HEK293T (cell line): ENCODE measurements at places on chromosomes 3 and 15.

DNA sequence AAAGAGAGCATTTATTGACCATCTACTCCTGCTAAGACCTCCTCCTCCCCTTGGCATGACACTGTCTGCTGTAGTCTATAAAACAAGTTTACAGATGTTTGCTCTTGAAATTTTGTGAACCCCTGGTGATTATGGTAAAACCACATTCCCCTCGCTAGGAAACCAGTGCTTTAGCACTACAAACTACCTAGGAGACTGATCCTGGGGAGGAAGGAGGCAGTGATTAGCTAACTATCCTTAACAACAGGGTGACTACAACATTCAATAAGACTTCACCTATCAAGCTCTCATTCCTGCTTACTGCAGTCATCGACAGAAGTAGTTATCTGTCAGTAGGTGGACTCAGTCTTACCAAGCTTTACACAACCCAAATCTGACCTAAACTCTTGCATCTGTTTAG, 371.3 kb downstream of the TUSC7 start:
- no peak for DNase-seq

- DNase-seq = peak; percentile 53
Measured at GRCh38 chr15:48645558-48646330, at the start of gene FBN1. TSS of gene FBN1 (minus strand) at chr15:48645709. CDS start at chr15:48644769, 940 bp downstream.

DNA sequence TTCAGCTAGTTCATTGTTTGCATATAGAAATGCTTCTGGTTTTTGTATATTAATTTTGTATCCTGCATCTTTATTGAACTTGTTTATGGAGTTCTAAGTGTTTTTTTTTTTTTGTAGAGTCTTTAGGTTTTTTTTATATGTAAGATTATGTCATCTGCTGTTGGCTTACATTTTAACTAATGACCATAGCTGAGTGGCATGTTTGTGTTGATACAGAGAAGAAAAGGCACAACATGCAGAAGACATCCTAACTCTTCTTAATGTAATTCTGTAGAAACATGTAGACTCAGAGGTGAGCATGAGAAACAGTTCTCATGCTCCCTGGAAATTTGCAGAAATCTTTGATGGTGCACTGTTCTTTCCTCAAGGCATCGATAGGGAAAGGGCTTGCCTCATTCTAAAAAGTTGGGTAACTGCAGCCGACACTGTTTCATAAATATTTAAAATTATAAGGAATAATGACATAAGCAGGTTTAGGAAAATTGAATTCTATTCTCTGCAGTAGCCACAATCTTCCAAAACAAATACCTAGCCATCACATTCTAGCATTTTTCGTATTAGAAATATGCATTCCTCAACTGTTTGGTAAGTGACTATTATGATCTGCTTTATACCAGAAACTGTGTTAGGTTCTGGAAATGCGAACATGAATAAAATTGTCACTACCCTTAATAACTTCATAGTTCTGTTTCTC, 499.6 kb upstream of the KCNMB2 start:
- no peak for DNase-seq

DNA sequence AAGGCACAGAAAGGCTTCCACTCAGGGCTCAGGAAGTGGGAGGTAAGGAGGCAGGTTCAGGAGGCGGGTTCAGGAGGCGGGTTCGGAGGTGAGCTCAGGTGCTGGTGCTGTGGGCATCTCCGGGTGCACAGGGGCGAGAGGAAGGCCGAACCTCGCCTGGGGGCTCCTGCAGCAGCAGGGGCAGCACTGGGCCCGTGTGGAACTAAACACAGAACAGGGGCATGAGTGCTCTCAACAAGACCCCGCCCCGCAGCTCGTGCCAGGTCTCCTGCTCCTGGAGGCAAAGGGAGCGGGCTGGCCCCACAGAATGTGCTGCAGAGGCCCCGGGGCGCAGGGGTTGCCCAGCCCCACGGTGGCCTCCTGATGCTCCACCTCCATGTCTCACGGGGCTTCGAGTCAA, 13.7 kb downstream of the ZDHHC19 start:
- no peak for DNase-seq

GRCh38 chr3:126538316-126538715, 14.4 kb downstream of the CHST13 start:
- no peak for DNase-seq

GRCh38 chr3:122312826-122313225, 12.2 kb upstream of the CSTA start:
- no peak for DNase-seq

GRCh38 chr3:46662771-46663551, 30.5 kb downstream of the ALS2CL start:
- DNase-seq = no peak

GRCh38 chr3:153232851-153233271, 70.8 kb downstream of the RAP2B start:
- no peak for DNase-seq

DNA sequence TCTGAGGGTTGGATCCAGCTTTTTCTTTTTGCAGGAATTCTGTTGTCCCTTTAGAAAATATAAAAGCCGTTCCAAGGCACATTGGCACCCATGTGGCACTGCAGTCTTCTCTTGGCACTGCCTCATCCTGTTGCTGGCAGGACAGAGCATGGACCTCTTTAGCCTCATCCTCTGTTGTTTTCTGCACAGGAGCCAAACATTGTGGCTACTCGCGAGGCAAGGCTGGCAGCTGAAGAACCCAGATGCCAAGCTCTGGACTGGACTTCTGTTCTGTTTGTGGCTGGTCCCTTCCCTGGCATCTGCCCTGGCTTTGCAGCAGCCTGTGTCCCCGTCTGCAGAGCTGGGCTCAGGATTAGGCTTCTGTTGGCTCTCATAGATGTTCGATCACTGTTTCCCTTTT, 224.7 kb upstream of the TBC1D5 start:
- no peak for DNase-seq

- DNase-seq = no peak
Measured at GRCh38 chr3:34382859-34383258, 584.4 kb downstream of the PDCD6IP start.

- no peak for DNase-seq
Measured at GRCh38 chr3:19392150-19392549, 243.8 kb downstream of the KCNH8 start.

DNA sequence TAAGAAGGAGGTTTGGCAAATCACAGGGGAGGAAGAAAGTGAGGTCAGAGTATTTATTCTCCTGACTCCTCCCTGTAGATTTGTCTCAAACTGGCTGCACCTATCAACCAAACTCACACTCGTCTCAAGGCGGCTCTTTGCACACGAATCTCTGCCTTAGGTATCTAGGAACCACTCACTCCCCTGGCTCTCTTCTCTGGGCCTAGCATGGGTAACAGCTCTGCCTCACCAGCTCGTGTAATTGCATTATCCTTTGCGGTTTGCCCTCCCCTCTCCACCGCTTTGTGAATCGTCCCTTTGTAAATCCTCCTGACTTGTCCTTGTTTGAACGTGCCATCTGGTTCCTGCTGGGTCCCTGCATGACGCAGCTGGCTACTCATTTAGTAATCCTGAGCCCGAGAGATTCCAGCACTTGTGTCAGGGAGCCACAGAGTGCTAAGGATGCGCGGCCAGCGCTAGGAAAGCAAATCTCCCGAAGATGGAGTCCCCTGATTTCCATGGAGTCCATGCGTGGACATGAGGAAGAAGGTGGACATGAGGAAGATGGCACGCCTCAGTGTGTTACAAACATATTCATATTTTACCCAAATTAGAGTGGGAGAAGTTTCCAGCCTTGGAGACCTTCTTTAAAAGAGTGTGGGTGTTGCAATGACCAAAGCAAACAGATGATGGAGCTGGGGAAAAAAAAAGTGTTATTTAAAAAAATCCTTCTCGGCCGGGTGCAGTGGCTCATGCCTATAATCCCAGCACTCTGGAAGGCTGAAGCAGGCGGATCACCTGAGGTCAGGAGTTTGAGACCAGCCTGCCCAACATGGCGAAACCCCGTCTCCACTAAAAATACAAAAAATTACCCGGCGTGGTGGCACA, 26.7 kb downstream of the NRROS start:
- no peak for DNase-seq

- DNase-seq = no peak
Measured at GRCh38 chr15:98143116-98143515, 182.6 kb downstream of the ARRDC4 start.

DNA sequence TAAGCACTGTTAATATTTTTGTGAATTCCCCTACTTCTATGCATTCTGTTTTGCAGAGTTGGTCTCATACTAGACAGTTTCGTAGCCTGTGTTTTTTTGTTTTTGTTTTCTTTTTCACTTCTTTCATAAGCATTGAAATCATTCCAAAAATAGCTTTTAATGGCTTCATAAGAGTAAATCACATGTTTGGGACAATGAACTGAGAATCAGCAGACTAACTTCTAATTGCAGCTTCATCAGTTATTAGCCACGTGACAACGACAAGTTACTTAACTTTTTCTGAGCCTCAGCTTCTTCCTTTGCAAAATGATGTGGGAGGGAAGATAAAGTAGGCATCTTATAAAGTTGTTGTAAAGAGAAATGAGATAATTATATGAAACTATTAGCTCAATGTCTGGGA, 124.8 kb downstream of the LIPC start:
- no peak for DNase-seq

DNA sequence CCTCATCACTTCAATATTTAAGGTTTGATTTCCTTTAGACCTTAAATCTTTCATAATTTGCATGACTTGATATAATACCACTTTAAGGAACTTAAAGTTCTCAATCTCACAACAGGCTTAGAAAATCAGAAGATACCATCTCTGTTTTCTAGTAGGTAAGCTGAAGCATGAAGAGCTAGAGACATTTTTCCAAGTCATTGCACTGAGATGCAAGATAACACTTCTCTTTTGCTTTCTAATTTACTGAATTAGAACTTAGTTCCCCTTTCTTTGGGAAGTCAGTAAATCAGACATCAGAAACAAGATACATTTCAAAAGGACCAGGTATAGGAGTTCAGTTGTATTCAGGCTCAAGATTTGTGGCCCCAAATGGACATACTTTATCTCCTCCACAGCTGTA, 79.7 kb downstream of the DZIP3 start:
- DNase-seq = no peak

DNA sequence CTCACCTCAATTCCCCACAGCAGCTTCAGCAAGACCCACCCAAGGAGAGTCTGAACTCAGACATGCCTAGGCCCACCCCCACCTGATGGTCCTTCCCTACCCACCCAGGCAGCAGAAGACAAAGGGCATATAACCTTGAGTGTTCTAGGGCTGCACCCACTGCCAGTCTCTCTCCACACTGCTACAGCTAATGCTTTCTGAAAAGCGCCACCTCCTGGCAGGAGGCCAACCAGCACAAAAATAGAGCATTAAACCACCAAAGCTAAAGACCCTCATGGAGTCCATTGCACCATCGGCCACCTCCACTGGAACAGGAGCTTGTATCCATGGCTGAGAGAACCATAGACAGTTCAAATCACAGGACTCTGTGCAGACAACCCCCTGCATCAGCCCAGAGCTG, 11.3 kb upstream of the RPL39L start:
- no peak for DNase-seq

- DNase-seq = peak; percentile 5
Measured at GRCh38 chr15:27587810-27588209, 511.3 kb downstream of the OCA2 start.

- no peak for DNase-seq
Measured at GRCh38 chr15:77480859-77481633, 60.4 kb downstream of the HMG20A start.

DNA sequence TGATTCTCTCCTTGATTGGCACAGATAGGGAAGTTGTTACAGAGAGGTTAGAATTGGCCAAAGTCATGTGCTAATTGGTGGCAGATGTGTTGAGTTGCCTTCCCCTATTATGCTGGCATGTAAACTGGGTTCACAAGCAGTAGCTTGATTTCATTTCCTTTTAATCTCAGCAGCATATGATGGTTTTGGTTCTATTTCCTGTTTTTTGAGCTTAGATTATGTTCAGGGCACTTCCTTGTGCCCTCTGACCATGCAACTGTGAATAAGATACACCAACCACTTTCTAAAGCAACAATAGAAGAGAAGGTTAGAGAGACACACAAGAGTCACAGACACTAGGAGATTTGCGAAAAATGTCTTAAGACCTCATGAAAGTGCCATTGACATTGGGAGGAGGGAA, 16.5 kb downstream of the HPS3 start:
- DNase-seq = no peak

GRCh38 chr3:175357758-175358157, 498.6 kb downstream of the NAALADL2 start:
- no peak for DNase-seq

DNA sequence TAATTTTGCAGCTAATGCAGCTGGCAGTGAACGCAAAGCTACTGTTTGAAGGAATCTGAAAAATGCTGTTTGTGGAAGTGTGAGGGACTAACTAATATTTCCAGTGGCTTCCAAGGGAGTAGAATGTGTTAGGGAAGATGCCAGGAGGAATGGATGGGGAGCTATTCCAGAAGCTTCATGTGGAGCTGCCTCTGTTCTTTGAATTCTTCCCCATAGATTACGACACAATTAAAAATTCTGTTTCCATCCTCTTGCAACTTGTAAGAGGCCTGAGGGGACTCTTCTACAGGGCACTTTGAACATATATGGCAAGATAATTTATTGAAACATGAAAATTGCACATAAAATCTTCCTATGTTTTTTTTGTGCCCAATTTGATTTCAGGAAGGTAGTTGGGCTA, 74.3 kb upstream of the CTXND1 start:
- no peak for DNase-seq

DNA sequence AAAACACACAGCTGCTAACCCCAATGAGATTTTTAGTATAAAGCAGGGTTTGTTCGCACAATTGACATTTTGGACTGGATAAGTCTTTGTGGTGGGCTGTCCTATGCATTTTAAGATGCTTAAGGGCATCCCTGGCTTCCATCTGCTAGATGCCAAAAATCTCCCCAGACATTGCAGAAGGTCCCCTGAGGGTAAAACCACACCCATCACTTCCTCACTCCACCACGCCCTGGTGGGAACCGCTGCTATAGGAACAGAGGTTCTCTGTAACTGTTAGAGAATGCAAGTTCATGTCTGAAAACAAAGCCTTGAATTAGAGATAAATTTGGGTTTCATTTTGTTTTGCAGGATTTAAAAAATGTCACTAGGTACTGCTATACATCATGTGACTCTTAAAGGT, 67.7 kb downstream of the ARHGEF26 start:
- peak; percentile 25 for DNase-seq

DNA sequence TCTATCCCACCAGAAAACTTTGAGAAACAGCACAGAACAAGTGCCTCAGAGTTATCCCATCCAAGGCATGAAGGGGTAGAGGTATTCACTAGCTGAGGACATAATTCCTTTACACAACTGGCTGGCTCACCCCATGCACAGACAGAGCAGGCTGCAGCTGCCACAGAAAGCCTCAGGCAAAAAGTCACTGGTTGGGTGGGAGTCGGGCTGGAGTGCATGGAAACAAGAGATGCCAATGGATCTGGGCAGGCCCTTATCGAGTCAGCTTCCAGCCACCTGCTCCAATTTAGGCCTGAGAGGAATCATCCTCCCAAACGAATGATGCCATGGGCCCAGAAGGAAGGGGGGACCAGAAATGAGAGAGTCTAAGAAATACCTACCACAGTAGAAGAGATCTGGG, 83.0 kb downstream of the RSL24D1 start:
- no peak for DNase-seq

GRCh38 chr3:9153904-9154619, 95.4 kb downstream of the SRGAP3 start:
- no peak for DNase-seq
